Stimulated activated CD8-positive, alpha-beta memory T cell treated with anti-CD3 and anti-CD28 coated beads, Interleukin-7, amount 100 ng/mL, for 1 hour (primary cell): ENCODE measurements at places on chromosomes 13 and 19.

DNA sequence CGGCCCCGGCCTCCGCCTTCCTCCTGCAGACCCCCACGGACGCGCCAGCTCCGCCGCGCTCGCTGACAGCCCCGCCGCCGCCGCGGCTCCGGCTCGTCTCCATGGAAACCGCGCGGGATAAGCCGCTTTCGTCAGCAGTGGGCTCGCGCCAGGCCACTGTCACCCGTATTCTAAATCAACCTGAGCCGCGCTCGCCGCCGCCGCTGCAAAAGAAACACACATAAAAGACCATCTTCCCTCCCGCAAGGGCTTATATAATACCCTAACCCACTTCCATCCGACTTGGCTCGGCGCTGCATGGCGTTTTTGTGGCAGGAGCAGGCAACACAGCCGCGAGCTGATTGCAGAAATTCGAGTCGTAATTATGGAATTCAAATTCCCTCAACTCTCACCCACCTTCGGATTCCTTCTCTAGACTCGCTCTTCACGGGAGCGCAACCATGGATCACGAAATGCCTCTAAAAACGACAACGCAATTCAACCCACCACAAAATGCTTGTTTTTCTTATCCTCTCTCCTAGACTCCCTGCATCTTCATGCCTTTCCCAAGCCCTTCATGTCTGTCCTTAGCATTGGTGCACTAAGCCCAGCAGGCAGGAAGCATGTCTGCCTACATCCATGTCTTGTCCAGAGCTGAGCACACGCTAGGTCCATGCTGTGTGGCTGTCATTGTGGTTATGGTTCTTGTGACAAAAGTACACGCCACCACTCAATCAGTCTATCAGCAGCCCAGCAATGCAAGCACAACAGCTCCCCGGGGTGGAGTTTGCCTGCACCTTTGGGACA, at the start of gene AMER2:
Gene AMER2 (minus strand): TSS at position 772 of the 786 bp plus-strand sequence. CDS start 669 bp downstream, at position 103.
- no peak for DNase-seq

DNA sequence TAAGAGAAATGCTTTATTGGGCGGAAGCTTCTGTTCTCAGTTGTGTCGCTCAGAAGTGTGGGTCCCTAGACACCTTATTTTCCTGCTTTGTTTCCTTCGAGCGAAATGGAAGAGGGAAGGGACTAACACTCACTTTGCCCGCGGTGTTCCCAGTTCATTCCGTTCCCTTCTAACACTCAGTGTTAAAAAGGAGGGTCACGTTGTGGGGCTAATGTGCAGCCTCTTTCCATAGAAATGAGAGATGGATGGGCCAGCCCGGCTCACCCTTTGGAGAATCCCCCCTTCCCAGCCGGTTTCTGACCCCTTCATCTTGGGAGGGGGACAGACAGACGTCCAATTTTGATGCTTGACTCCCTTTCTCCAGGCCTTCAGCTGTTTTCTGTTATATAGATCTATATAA, 2.3 kb downstream of the ATP11A start:
- no peak for DNase-seq

DNA sequence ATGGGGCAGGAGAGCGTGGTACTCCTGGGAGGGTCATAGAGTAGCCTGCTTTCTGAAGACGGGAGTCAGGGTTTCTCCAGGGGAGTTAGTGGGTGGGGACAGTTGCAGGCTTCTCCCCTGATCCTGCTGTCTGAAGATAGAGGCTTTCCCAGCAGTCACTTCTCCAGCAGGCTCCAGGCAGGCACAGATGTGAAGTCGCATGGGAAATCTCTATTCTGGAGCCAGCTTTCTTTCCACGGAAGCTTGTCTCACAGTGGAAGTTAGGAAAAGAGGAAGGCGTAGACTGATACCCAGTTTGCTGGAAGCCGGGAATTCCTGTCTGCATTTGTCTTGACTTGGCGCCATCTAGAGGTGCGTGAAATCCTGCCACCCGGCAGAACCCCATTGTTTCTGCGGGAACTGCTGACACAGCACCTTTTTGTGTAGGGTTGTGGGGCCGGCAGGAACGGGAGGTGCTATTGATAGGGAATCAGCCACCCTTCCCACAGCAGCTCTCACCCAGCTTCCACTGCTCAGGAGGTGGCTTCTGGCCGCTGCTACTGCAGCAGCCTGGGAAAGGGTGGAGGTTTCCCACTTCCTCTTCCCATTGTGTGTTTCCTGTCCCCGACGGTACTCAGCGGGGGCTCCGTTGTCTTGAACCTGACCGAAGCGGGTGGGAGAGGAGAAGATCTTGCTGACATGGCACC, 28.5 kb upstream of the NPAS1 start:
- DNase-seq, result no peak

- no peak for DNase-seq
These were observed 484.0 kb downstream of the MYO16 start for GRCh38 chr13:109113427-109113826.

GRCh38 chr19:19475015-19475765, 40.2 kb downstream of the TSSK6 start:
- DNase-seq, result no peak

- DNase-seq, result no peak
These were observed 41.7 kb downstream of the HTR2A start for GRCh38 chr13:46855166-46855565.

DNA sequence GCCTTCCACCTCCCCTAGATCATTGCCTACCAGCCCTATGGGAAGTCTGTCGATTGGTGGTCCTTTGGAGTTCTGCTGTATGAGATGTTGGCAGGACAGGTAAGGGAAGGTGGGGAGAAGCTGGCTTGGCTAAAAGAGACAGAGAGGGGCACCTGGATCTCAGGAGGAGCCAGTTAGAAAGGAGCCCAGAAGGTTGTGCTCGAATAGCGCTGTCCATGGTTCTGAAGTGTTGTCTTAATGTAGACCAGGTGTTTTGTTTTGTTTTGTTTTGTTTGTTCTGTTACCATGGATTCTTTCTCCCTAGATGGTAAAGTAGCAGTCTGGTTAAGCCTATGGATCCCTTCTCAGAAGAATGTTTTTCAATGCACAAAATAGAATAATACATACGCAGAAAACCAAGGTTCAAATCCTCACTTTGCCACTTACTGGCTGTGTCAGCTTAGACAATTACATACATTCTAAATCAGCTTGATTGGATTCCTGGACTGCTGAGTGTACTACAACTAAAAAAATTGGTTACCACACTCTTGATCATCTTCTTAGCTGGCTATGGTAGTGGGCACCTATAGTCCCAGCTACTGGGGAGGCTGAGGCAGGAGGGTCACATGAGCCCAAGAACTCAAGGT, 5.9 kb upstream of the CACNG7 start:
- no peak for DNase-seq
